Nephron progenitor cell (in vitro differentiated cells): ENCODE measurements at places on chromosomes 3 and 15.

- no peaks in the 10 kb centered on the region for H3K27me3 ChIP-seq
- H3K27ac ChIP-seq: no peak overlapping the region
- peaks cover 40% of the 10 kb centered on the region for H3K36me3 ChIP-seq
- peaks cover 41% of the 10 kb centered on the region for H3K4me1 ChIP-seq
- H3K4me3 ChIP-seq: no peak overlapping the region
Observed at GRCh38 chr3:150433347-150433746, 25.2 kb downstream of the TSC22D2 start.

GRCh38 chr3:193702967-193703366 lies 110.0 kb downstream of the OPA1 start:
- H3K27ac ChIP-seq: no peak overlapping the region
- no peaks in the 10 kb centered on the region for H3K27me3 ChIP-seq
- peaks cover 19% of the 10 kb centered on the region for H3K4me1 ChIP-seq
- H3K36me3 ChIP-seq: peaks cover 5% of the 10 kb centered on the region
- DNase-seq: no peak
- no peak overlapping the region for H3K4me3 ChIP-seq

DNA sequence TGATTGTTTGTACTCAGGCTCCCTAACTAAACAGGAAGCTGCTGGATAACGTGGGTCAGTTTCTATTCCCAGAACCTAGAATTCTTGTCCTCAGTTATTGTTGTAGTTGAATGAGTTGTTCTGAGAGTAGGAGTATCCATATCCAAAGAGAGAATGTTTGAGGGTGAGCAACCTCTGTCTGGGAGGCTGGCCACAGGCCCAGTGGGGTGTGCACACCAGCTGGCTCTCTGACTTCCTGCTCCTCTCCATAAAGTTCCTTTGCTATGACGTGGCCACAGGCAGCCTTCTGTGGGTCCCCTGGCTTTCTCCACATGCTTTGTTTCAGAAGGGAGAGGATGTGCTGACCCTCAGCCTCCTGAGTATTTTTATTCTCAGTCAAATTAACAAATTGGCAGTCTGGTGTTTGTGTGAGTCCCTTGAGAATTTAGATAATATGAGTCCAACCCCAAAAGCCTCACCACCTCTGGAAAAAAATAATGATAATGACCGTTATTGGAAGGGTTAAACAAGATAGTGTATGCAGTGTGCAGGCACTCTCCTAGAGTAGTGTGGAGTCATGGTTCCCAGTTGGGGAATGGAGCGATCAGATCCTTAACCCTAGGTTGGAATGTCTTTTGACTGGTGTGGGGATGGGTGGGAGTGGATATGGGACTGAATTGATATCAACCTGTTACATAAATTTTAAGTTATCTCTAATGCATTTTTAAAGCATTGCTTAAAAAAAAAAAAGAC lies 47.6 kb upstream of the MED12L start:
- H3K4me1 ChIP-seq: no peaks in the 10 kb centered on the region
- H3K27me3 ChIP-seq: no peaks in the 10 kb centered on the region
- H3K36me3 ChIP-seq: no peaks in the 10 kb centered on the region
- no peak for DNase-seq
- H3K27ac ChIP-seq: peak overlapping the region; percentile 43

DNA sequence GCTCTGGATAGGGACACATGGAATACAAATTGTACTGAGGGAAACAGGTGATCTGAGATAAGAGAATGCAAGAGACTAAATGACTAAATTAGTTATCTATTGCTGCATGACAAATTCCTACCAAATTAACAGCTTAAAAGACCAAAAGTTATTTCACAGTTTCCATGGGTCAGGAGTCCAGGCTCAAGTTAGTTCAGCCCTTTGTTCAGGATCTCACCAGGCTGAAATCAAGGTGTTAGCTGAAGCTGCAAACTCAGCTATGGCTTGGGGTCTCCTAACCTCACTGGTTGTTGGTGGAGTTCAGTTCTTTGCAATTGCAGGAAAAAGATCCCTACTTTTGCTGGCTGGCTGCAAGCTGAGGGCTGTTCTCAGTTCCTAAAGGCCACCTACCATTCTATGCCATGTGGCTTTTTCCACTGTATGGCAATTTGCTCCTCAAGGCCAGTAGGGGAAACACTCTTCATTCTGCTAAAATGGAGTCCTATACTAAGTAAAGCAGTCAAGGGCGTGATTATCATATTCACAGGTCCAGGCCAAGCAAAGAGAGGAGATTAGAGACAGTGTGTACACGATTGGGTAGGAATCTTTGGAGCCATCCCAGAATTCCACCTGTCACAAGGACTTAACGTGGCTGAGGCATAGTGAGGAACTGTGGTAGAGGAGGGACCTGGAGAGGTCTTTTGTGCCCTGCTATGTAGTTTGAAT lies 53.7 kb downstream of the THRB start:
- no peak overlapping the region for H3K27ac ChIP-seq
- DNase-seq: no peak
- H3K4me1 ChIP-seq: no peaks in the 10 kb centered on the region
- no peaks in the 10 kb centered on the region for H3K36me3 ChIP-seq

DNA sequence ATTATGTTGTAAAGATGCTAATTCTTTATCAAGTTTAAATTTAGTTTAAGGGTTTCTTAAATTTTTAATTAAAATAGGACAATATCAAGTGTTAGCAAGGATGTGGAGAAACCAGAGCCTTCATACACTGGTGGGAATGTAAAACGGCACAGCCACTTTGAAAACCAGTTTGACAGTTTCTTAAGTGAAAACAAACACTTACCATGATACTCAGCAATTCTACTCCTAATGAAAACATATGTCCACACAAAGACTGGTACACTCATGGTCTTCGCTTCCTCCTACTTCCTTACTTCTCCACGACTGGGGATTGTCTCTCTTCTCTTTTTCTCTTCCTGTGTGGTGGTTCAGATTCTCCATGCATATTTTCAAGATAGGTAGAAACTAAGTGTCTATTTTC lies 9.2 kb downstream of the SKIC8 start:
- H3K36me3 ChIP-seq: peaks cover 24% of the 10 kb centered on the region
- no peaks in the 10 kb centered on the region for H3K27me3 ChIP-seq
- no peaks in the 10 kb centered on the region for H3K4me1 ChIP-seq

DNA sequence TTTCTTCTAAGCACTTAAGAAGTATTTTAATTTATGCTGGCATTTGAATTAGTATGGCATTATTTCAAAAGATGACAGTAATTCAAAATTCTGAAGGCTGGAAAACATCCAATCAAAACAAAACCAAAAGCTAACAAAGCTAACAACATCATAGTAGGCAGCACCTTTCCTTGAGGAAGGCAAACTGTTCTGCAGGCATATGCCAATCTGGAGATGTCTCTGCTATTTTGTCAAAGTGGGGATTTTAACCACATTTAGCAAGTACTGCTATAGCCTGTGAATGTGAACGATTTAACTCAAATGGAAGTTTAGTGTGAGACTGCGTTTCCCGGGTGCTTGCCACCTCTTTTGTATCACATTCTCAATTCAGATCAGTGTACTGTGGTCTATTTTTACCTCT lies 16.7 kb upstream of the GABRA5 start:
- H3K27ac ChIP-seq: no peak overlapping the region
- H3K4me3 ChIP-seq: no peak overlapping the region
- H3K4me1 ChIP-seq: no peaks in the 10 kb centered on the region
- no peaks in the 10 kb centered on the region for H3K36me3 ChIP-seq
- no peak for DNase-seq

DNA sequence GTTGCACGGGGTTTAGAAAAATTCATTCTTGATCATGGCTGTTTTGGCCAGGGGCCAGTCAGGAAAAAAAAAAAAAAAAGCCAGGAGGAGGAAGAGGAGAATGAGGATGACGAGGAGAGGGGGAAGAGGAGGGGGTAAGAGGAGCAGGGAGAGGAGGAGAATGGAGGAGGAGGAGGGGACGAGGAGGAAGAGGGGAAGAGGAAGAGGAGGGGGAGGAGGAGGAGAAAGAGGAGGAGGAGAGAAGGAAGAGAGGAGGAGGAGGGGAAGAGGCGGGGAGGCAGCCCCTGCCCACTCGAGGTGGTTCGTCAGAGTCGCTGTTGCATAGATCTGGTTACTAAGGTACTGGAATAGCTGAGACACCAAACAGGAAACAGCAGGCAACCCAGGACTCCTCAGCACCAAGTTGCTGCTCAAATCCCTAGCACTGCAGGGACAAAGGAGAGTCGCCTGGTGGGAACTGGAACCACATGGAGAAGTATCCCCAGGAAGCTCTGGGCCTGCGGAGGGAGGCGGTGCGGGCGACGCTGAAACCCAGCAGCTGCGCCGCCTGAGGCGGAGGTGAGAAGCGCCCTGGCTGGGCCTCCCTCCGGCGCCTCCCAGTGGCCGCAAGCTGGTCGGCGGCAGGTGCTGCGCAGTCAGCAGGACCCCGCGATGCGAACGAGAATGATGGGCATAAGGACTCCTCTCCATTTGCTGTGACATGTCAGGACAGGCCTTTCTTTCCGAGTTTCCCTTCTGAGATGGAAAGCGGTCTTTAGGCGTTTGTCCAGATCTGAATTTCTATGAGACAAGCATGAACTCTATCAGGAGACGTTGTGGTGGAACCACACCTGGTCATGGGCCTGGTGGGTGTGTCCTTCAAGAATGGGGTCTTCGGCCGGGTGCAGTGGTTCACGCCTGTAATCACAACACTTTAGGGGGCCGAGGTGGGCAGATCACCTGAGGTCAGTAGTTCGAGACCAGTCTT lies 17.5 kb downstream of the FAM240A start:
- peak overlapping the region; percentile 69 for H3K4me3 ChIP-seq
- no peaks in the 10 kb centered on the region for H3K36me3 ChIP-seq
- peaks cover 47% of the 10 kb centered on the region for H3K4me1 ChIP-seq
- peaks cover 14% of the 10 kb centered on the region for H3K27me3 ChIP-seq

GRCh38 chr15:101391981-101392640 lies 97.1 kb upstream of the SNRPA1 start:
- no peaks in the 10 kb centered on the region for H3K36me3 ChIP-seq
- peaks cover 22% of the 10 kb centered on the region for H3K27me3 ChIP-seq
- H3K4me3 ChIP-seq: no peak overlapping the region
- no peak overlapping the region for H3K27ac ChIP-seq
- peaks cover 16% of the 10 kb centered on the region for H3K4me1 ChIP-seq
- DNase-seq: no peak

DNA sequence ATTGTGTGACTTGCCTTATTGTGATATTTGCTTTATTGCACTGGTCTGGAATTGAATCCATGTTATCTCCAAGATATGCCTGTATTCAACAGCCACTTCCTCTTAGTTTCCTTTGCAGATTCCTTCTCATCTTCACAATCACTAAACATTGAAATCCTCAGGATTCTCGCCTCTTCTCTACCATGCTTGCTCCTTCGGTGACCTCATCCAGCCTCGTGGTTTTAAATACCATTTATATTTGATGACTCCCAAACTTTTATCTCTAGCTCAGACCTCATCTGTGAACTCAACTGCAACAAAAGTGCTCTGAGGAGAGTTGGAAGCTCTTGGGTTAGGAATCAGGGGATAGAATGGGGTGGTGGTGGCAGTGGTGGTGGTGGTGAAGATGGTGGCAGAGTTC lies 19.9 kb downstream of the POLR2M start:
- H3K4me3 ChIP-seq: no peak overlapping the region
- peaks cover 9% of the 10 kb centered on the region for H3K27me3 ChIP-seq
- H3K4me1 ChIP-seq: peaks cover 19% of the 10 kb centered on the region
- H3K36me3 ChIP-seq: peaks cover 20% of the 10 kb centered on the region
- H3K27ac ChIP-seq: no peak overlapping the region

GRCh38 chr3:112018712-112019111 lies 15.8 kb upstream of the TMPRSS7 start:
- no peak overlapping the region for H3K4me3 ChIP-seq
- no peak overlapping the region for H3K27ac ChIP-seq
- no peaks in the 10 kb centered on the region for H3K27me3 ChIP-seq
- no peaks in the 10 kb centered on the region for H3K36me3 ChIP-seq

- H3K27me3 ChIP-seq: peaks cover 10% of the 10 kb centered on the region
- peaks cover 19% of the 10 kb centered on the region for H3K4me1 ChIP-seq
- H3K4me3 ChIP-seq: no peak overlapping the region
- H3K27ac ChIP-seq: no peak overlapping the region
- no peak for DNase-seq
Observed at GRCh38 chr3:43223670-43224364, 62.5 kb upstream of the SNRK start.

GRCh38 chr3:68089572-68090011 lies 435.2 kb upstream of the SUCLG2 start:
- H3K36me3 ChIP-seq: no peaks in the 10 kb centered on the region
- DNase-seq: no peak
- peaks cover 8% of the 10 kb centered on the region for H3K27me3 ChIP-seq
- H3K27ac ChIP-seq: no peak overlapping the region
- H3K4me3 ChIP-seq: no peak overlapping the region
- H3K4me1 ChIP-seq: no peaks in the 10 kb centered on the region

GRCh38 chr3:4983739-4984510 lies 4.7 kb downstream of the BHLHE40 start:
- peaks cover 19% of the 10 kb centered on the region for H3K36me3 ChIP-seq
- H3K4me3 ChIP-seq: peak overlapping the region; percentile 78
- H3K4me1 ChIP-seq: peaks cover 79% of the 10 kb centered on the region
- peaks cover 5% of the 10 kb centered on the region for H3K27me3 ChIP-seq
- no peak for DNase-seq

DNA sequence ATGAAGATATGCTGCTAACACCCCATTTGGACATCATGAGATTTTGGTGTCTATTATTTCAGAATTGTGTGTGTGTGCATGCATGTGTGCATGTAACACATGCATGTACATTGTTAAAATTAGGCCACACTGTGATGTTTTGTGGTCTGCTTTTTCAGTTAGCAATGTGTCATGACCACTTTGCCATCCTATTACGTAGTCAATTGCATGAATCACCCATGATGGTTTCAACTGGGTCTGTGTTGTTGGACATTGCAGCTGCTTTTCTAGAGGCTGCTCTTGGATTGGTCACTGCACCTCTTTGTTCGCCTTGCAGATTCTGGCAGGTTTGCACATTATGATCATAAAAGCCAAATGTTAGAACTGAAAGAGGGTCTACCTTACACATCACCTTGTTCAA lies 101.0 kb upstream of the THBS1 start:
- peaks cover 5% of the 10 kb centered on the region for H3K4me1 ChIP-seq

DNA sequence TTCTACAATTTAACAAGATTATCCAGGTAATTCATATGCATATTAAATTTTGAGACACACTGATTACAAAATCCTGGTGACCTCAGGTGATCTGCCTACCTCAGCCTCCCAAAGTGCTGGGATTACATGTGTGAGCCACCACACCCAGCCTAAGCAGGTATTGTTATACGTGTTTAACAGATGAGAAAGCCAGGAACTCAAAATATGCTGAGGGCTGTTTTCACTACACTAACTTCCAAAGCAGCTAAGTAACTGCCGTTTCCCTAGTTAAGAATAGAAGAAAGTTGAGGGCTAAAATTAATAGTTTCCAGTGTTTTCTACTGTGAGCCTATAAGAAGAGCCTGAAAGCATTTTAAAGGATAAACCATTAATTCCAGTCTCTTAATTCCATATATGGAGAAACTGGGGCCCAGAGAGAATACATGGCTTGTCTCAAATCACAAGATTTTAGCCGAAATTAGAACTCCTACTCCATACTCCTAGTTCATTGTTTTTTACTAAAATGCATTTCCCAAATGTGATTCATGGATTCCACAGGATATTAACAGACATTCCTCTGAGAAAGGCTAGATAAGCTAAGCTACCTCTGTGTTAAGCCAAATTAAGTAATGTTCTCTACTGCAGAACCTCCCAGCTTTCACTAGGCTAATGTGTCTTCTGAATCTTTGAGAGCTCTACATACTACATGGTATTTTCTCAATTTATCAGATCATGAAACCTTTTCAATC lies 17.0 kb upstream of the AVEN start:
- peaks cover 3% of the 10 kb centered on the region for H3K36me3 ChIP-seq
- no peak overlapping the region for H3K4me3 ChIP-seq
- DNase-seq: no peak
- no peaks in the 10 kb centered on the region for H3K4me1 ChIP-seq
- H3K27me3 ChIP-seq: peaks cover 13% of the 10 kb centered on the region

GRCh38 chr3:148975248-148975647 lies 16.1 kb upstream of the GYG1 start:
- no peak for DNase-seq
- H3K4me1 ChIP-seq: peaks cover 14% of the 10 kb centered on the region
- H3K36me3 ChIP-seq: no peaks in the 10 kb centered on the region
- no peak overlapping the region for H3K4me3 ChIP-seq
